ENCODE measurements at places on chromosomes 7 and 10. TPM values are rescaled to one million over a fixed set of nuclear protein-coding genes. Genes with fewer than 3 reads are reported as not detected.

Gene DDX56
- polyA plus RNA-seq = 65.1 TPM

Gene CAMK2B
- not detected for polyA plus RNA-seq

Gene CPA2
- not detected for polyA plus RNA-seq

Gene AZGP1
- not detected for polyA plus RNA-seq

Gene SEC24C
- 41.4 TPM for polyA plus RNA-seq

Gene BAIAP2L1
- 1.0 TPM for polyA plus RNA-seq

Gene FAM13C
- polyA plus RNA-seq = not detected

Gene ATOH7
- not detected for polyA plus RNA-seq

Gene OR9A2
- polyA plus RNA-seq = not detected

Gene PKD2L1
- 0.10 TPM for polyA plus RNA-seq

Gene CFAP46
- not detected for polyA plus RNA-seq

Gene ZDHHC6
- polyA plus RNA-seq = 29.9 TPM

Gene FOXP2
- not detected for polyA plus RNA-seq

Gene CALML5
- polyA plus RNA-seq = not detected

Gene DCLRE1A
- polyA plus RNA-seq = 3.8 TPM

Gene CLEC5A
- not detected for polyA plus RNA-seq

Gene CYP2E1
- not detected for polyA plus RNA-seq

Gene MOGAT3
- not detected for polyA plus RNA-seq

Gene VAX1
- not detected for polyA plus RNA-seq

Gene MKI67
- polyA plus RNA-seq = 0.20 TPM

Gene SFTPA1
- polyA plus RNA-seq = not detected

Gene CLDN3
- not detected for polyA plus RNA-seq

Gene ELN
- not detected for polyA plus RNA-seq

Gene SLC26A3
- not detected for polyA plus RNA-seq

Gene CACNA2D1
- polyA plus RNA-seq = not detected

Gene BLNK
- 0.18 TPM for polyA plus RNA-seq

Gene SKIDA1
- polyA plus RNA-seq = not detected

Gene MSMB
- not detected for polyA plus RNA-seq

Gene AASS
- 0.31 TPM for polyA plus RNA-seq

Gene C7orf57
- 0.13 TPM for polyA plus RNA-seq

Gene GJD4
- polyA plus RNA-seq = not detected

Gene GPR146
- 13.5 TPM for polyA plus RNA-seq

Gene ZWINT
- 9.5 TPM for polyA plus RNA-seq

Gene CFAP70
- polyA plus RNA-seq = 0.66 TPM

Gene STK31
- polyA plus RNA-seq = 0.08 TPM

Gene PRSS37
- polyA plus RNA-seq = not detected

Gene NCF1
- polyA plus RNA-seq = 10.0 TPM

Gene SHTN1
- polyA plus RNA-seq = 0.07 TPM

Gene H2BK1
- polyA plus RNA-seq = not detected

Gene HKDC1
- 10.9 TPM for polyA plus RNA-seq

Gene PRF1
- polyA plus RNA-seq = 19.3 TPM

Gene PRTFDC1
- 0.69 TPM for polyA plus RNA-seq

Gene INHBA
- polyA plus RNA-seq = not detected

Gene RUFY2
- polyA plus RNA-seq = 6.4 TPM

Gene DENND2A
- polyA plus RNA-seq = not detected

Gene OR2A12
- not detected for polyA plus RNA-seq

Gene AS3MT
- 0.08 TPM for polyA plus RNA-seq

Gene LRRD1
- not detected for polyA plus RNA-seq

Gene GPR37
- not detected for polyA plus RNA-seq

Measured in naive thymus-derived CD4-positive, alpha-beta T cell (primary cell).